ENCODE measurements at places on chromosomes 7 and 10.

GRCh38 chr10:94344522-94345122 lies 18.1 kb downstream of the NOC3L start:
- no peak for DNase-seq

GRCh38 chr7:94355454-94355853 lies 39.2 kb upstream of the COL1A2 start:
- DNase-seq, result peak; percentile 51

- DNase-seq, result no peak
Measured at GRCh38 chr7:93578762-93579161, 4.2 kb upstream of the CALCR start.

- DNase-seq, result peak; percentile 44
Measured at GRCh38 chr10:117174439-117175214, 22.7 kb upstream of the KCNK18 start.

DNA sequence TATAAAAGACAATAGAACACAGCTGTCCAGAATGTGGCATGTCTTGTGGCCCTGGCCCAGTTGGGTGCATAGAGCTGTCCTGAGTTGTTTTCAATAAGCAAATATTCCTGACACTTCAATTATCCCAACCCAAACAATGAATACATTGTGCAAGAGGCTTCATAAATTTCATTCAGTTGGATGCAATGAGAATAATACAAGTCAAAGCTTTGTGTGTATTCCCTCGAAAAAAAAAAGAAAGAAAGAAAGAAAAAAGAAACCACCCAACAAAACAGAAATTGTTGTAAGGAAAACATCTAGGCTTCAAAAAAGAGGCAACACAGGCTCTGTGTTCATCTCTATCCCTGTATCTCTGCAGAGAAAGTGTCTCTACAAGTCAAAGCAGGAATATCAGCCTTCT lies 138.7 kb upstream of the ADO start:
- no peak for DNase-seq

GRCh38 chr7:66682350-66683093 lies 53.8 kb downstream of the KCTD7 start:
- DNase-seq, result peak; percentile 23

GRCh38 chr10:24383681-24384106 lies 174.8 kb downstream of the KIAA1217 start:
- DNase-seq, result peak; percentile 70

GRCh38 chr7:103694304-103694703 lies 248.3 kb upstream of the SLC26A5 start:
- no peak for DNase-seq

GRCh38 chr10:85638797-85639196 lies 727.8 kb downstream of the GRID1 start:
- no peak for DNase-seq

DNA sequence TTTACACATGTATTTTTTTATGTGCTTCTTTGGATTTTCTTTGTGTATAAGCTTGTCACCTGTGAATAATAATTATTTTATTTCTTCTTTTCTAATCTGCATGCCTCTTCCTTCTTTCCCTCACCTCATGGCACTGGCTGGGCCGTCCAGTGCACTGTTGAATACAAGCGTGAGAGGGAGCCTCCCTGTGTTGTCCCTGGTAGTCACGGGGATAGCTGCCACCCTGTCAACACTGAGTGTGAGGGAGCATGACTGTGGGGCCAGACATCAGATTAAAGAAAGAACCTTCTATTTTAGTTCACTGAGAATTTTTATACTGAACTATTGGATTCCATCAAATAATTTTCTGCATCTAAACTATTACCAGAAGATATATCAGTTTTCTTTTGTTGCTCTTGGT lies 187.9 kb downstream of the CDC14C start:
- DNase-seq, result no peak

DNA sequence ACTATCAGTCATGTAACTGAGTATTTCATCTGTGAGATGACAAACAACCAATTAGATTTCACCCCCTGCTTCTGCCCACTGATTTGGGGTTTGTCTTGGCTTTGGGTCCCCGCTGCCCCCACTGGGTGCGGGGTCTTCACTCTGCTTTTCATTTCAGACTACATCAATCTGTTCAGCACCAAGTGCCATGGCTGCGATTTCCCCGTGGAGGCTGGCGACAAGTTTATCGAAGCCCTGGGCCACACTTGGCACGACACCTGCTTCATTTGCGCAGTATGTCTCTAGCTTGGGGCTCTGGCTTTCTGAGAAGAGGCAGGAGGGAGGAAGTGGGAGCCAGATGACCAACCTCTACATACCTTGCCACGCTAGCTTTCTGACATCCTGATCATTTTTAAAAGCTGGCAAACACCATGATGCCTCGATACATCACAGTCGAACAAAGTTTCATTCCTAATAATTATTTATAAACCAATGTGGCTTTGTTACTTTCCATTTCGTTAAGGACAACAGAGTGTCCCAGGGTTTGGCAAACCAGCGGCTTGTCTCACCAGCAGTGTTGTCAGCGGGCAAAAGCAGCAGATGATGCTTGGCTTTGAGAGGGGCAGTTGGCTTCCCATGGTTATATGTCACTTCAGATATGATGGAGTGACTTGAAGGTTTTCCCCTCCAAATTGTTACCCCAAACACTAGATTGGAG lies 30.3 kb upstream of the BMPR1A start:
- no peak for DNase-seq

DNA sequence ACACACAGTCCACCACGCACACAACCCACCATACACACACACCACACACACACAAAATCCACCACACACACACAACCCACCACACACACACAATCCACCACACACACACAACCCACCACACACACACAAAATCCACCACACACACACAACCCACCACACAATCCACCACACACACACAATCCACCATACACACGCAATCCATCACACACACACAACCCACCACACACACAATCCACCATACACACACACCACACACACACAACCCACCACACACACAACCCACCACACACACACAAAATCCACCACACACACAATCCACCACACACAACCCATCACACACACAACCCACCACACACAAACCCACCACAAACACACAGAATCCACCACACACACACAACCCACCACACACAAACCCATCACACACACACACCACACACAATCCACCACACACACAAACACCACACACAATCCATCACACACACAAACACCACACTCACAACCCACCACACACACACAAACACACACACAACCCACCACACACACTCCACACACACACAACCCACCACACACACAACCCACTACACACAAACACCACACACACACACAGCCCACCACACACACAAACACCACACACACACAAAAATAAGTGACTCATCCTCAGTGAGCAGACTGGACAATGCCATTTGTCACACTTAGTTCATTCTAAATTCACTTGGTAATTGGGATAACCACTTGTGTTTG lies 8.8 kb upstream of the REPIN1 start:
- DNase-seq, result no peak

GRCh38 chr10:10872764-10873163 lies 144.9 kb upstream of the CELF2 start:
- DNase-seq, result no peak

DNA sequence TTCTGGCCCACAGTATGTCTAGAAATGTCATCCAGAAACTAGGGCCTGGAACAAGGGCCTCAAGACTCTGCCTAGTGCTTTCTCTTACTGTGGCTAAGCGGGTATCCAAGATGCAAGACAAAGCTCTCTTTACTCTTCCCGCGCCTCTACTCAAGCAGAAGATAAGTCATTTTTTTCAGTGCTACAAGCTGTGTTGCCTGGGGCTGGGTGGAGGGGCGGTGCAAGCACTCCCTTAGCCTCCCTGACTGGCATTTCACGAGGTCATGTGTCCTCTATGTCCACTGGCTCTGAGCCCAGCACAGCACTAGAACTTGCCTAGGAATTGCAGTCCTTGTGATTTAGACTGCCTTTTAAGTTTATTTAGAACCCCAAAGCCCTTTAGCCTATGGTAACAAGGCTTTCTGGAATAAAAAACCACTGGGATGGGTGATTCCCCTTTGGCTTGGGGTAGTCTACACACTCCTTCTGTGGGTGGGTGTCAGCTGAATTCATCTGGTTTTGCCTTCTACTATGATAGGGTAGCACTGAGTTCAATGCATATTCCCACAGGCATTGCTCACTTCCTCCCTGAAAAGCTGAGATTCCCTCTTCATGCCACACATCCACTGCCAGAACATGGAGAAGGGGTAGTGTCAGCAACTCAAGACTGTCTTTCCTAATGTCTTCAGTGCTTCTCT lies 371.8 kb upstream of the KCND2 start:
- no peak for DNase-seq

DNA sequence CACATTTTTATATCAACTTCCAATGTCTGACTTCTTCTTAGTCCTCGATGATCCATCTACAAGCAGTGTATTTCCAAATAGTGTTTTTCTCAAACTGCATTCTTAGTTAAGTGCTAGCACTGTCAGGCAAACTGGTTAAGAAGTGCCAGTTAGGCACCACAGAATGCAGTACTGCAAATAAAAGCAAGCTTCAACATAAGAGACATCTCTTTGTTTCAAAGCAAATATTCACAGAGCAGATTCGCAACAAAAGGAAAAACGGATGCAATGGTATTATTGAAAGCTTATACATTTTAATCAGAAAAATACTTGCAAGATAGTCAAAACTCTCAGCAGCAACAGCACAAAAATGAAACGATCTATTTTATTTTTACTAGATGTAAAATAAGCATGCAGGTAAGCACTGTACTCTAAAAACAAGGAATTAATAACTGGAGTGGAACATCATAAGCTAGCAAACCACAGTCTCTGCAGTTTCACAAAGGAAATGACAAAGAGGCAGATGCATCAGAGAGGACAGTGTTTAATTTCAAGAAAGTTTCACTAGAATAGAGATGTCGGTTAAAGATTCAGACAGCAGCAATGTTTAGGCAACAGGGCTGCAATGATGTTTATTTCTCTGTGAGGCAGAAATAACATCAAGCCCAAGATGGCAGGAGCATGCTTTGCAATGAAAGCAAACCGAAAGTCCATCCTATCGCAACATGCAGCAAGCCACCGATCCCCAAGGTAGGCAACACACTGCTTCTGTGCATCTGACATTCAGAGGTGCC lies 82.0 kb downstream of the FGFR2 start:
- DNase-seq, result no peak

DNA sequence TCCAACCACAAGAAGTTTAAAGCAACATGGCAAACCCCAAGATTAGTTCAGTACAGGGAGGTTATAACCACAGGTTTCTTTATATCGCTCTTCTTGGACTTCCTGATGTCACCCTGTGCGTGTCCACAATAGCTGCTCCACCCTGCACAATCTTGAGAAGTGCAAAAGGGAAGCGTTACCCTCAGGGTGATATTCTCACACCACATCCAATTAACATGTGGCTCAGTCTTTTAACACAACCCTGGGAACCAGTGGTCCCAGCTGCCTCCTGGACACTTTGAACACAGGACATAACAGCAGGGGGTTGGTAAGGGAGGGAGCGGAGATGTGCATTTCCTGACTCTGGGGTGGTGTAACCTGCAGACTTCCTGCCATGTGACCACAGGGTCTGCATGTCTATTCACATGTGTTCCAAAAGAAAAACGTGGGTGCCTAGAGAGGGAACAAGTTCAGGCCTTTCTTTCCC lies 64.6 kb downstream of the GSAP start:
- no peak for DNase-seq

- no peak for DNase-seq
Measured at GRCh38 chr7:26193432-26194207, 6.9 kb downstream of the HNRNPA2B1 start.

GRCh38 chr7:37304921-37305320 lies 143.7 kb downstream of the ELMO1 start:
- no peak for DNase-seq

DNA sequence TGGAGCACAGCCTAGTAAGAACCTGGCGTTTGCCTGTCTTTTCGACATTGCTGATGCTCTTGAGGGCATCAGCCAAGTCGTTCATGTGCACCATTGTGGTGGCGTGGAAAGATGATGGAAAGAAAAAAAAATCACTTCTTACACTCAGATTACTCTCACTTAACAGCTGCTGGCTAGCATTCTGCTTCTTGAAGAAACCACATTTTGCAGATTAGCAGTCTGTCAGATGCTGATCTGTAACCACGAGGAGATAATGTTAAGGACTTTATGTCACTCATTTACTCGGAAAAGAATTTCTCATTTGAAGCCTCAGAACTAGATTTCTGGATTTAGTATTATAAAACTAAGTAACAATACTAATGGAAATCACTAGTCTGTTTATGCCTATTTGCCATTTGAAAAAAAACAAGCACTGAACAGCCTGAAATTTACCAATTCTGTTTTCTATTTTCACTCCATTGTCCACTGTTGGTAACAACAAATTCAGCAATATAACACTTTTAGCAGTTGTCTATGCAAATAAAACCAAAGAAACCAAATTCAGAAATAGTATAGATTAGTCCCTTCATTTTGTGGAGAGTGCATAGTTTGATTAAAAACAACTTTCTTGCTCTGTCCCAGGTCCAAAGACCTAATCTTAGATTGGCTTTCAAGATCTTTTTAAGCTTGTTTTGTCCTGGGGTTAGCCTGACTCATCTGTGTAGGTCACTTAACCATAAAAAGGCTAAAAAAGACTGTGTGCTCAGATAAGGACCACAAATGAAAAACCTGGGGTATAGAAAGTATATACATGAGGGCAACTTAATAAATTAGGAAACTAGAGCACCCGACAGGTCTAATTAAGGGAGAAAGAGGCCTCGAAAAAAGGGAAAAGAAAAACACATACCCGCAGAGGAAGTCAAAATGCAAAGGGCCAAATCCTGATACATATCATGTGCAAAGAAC lies 67.5 kb downstream of the NT5C2 start:
- DNase-seq, result no peak

DNA sequence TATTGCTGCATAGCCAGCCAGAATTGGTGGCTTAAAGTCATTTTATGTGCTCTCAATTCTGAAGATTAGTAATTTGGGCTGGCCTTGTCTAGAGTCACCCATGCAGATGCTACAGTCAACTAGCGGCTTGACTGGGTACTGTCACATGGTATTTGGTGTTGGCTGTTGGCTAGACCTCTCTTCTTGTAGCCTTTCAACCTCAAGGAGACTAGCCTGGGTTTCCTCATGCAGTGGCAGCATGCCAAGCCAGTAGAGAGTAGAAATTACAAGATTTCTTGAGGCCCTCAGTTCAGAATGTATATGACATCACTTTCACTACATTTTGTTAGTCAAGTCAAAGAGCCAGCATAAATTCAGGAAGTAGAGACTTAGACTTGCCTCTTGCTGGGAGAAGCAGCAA lies 3.7 kb upstream of the ZNF800 start:
- DNase-seq, result no peak

GRCh38 chr7:68319061-68319460 lies 1279.2 kb upstream of the AUTS2 start:
- no peak for DNase-seq

GRCh38 chr7:32670110-32671025 lies 175.1 kb downstream of the AVL9 start:
- no peak for DNase-seq

- DNase-seq, result no peak
Measured at GRCh38 chr10:35554461-35555056, 50.6 kb upstream of the GJD4 start.
